ENCODE measurements at places on chromosomes 5 and 9. TPM values are rescaled to one million over a fixed set of nuclear protein-coding genes. Genes with fewer than 3 reads are reported as not detected.

GRCh38 chr5:81739291-81739690 lies 11.6 kb downstream of the SSBP2 start:
- H3K4me1 ChIP-seq, result no peaks in the 10 kb centered on the region
- H3K27me3 ChIP-seq, result no peaks in the 10 kb centered on the region
- DNase-seq, result no peak

Gene CD14
- not detected for total RNA-seq

DNA sequence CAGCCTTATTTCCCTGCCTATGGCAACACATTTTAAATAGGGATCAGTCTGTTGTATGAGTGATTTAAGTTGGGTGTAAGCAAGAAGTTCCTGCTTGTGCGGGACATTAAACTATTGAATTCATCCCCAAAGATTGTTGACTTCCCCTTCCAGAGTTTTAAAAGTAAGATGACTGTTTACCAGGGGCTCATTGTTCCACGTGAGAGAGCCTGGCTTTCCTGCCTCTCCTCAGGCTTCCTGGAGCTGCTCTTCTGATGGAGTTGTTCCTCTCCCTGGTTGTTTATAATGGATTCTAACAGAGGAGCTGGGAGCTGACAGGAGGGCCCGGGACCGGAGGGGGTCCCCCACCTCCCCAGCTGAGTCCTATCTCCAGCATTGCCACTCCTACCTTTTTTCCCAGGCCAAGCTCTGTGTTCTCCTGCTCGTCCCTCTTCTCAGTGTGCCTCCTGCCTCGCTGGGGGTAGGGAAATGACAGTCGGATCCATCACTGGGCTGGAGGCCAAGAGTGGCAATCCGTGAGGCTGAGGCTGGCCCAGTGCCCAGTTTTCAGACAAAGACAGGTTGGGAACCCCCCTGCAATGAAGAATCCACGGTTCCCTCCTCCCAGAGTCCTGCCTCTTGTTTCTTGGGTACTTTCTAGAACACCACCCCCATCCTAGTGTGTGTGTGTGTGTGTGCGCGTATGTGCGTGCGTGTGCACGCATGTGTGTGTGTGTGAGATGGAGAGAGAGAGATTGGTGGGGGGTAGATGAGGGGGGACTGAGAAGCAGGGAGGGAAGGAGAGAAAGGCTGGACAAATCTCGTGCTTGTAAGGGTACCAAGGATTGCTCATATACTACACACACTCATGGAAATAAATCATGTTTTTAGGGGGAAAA lies 123.7 kb upstream of the NFIB start:
- H3K4me1 ChIP-seq, result no peaks in the 10 kb centered on the region
- H3K36me3 ChIP-seq, result no peaks in the 10 kb centered on the region
- H3K4me3 ChIP-seq, result no peak overlapping the region
- no peak for DNase-seq
- no peak overlapping the region for H3K27ac ChIP-seq
- no peaks in the 10 kb centered on the region for H3K27me3 ChIP-seq

Gene HNRNPAB
- 79.5 TPM for total RNA-seq

GRCh38 chr5:146165460-146165859 lies 17.0 kb downstream of the LARS1 start:
- no peak for DNase-seq
- H3K27ac ChIP-seq, result no peak overlapping the region
- no peaks in the 10 kb centered on the region for H3K27me3 ChIP-seq
- no peak overlapping the region for H3K4me3 ChIP-seq
- no peaks in the 10 kb centered on the region for H3K4me1 ChIP-seq

DNA sequence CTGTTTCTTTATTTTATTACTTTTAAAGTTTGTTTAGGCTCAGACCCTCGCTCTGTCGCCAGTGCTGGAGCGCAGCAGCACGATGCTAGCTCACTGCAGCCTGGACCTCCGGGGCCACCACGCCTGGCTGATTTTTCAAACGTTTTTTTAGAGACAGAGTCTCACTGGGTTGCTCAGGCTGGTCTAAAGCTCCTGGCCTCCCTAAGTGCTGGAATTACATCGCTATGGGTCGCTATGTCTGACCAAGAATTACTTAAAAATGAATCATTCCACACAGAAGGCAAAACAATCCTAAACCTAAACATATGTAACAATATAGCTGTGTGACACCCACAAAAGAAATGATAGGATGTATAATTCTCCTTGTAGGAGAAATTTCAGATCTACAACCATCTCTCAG lies 86.9 kb upstream of the SIMC1 start:
- H3K36me3 ChIP-seq, result no peaks in the 10 kb centered on the region
- H3K4me3 ChIP-seq, result no peak overlapping the region
- H3K27me3 ChIP-seq, result peaks cover 11% of the 10 kb centered on the region
- H3K4me1 ChIP-seq, result no peaks in the 10 kb centered on the region
- no peak overlapping the region for H3K27ac ChIP-seq
- no peak for DNase-seq

DNA sequence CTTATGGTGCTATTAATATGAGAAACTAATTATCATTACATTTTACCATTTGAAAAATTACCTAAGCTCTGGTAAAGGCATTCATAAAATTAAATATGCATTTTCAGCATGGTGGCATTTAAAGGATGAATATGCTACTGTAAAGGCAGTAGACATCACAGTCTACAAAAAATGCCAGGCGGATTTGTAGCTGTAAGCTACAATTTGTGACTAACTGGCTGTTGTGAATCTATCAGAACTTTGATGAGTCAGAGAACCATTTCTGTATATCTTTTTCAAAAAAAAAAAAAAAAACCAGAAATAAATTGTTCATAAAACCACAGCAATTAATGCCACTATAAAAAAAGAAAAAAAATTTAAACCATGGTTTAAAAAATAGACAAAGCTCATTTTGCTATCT lies 186.3 kb downstream of the NFIB start:
- H3K36me3 ChIP-seq, result no peaks in the 10 kb centered on the region
- no peaks in the 10 kb centered on the region for H3K4me1 ChIP-seq
- H3K4me3 ChIP-seq, result no peak overlapping the region

- no peaks in the 10 kb centered on the region for H3K4me1 ChIP-seq
- H3K27me3 ChIP-seq, result no peaks in the 10 kb centered on the region
- no peak overlapping the region for H3K27ac ChIP-seq
- no peak overlapping the region for H3K4me3 ChIP-seq
- peak; percentile 16 for DNase-seq
Observed at GRCh38 chr5:134957920-134958608, 9.6 kb upstream of the CATSPER3 start.
